ENCODE measurements at places on chromosomes 11 and 22.

DNA sequence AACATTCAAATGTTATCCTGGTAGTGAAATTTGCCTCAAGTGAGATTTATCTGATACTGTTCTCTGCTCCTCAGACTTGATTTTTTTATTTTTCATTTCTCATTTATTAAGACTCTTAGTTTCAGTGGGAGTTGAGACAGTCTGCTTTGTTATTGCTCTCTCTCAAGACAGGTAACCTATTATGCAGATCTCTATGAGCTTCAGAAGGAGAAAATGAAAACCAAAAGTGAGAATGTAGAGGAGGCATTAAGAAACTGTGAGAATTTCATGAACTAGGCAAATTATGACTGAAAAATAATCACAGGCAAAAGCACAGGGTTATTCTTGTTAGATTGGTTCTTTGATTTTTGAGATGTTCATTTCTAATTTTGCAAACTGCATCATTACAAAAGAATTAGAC is 290.0 kb upstream of the CHORDC1 start:
- no peak for DNase-seq

DNA sequence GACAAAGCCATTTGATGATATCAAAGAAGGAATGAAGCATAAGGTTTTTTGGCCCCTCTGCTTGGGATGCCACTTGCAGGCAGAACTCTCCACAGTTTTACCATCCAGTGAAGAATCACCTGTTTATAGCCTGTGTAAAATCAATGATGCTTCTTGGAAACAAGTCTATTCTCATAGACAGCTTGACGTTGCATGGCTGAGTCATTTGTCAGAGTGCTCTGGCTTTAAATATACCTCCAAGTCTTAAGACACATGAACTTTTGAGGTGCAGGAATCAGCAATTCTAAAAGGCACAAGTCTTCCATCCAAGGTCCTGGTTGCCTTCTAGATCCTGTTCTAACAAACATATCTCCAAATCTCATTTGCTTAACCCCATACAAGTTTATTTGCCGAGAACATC is 53.6 kb upstream of the KIRREL3 start:
- DNase-seq: no peak

GRCh38 chr11:2300936-2301630 is 635 bp downstream of the C11orf21 start:
- no peak for DNase-seq

DNA sequence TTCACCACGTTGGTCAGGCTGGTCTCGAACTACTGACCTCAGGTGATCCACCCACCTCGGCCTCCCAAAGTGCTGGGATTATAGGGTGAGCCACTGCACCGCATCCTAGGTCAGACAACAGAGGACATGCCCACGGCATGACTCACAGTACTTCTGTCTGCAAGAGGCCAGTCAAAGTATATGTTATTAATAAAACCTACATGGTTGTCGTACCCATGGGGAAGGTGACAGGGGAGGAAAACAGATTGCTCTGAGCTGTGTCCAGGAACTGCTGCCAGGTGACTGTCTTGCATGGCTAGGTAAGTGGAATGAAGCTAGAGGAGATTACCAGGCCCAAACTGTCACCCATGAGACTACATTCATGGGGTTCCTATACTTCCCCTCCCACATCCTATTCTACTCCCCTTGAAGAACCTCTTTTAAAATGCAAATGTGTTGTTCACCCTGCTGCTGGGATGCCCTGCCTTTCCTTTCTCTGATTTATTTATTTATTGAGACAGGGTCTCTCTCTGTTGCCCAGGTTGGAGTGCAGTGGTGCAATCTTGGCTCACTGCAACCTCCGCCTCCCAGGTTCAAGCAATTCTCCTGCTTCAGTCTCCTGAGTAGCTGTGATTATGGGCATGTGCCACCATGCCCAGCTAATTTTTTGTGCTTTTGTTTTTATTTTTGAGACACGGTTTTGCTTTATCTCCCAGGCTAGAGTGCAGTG is 2.0 kb upstream of the NLRX1 start:
- DNase-seq: peak; percentile 68

GRCh38 chr11:27472398-27473016 is at the start of gene LGR4:
Gene LGR4 (minus strand): TSS chr11:27472790. CDS start chr11:27472302, 488 bp downstream.
- peak; percentile 89 for DNase-seq

DNA sequence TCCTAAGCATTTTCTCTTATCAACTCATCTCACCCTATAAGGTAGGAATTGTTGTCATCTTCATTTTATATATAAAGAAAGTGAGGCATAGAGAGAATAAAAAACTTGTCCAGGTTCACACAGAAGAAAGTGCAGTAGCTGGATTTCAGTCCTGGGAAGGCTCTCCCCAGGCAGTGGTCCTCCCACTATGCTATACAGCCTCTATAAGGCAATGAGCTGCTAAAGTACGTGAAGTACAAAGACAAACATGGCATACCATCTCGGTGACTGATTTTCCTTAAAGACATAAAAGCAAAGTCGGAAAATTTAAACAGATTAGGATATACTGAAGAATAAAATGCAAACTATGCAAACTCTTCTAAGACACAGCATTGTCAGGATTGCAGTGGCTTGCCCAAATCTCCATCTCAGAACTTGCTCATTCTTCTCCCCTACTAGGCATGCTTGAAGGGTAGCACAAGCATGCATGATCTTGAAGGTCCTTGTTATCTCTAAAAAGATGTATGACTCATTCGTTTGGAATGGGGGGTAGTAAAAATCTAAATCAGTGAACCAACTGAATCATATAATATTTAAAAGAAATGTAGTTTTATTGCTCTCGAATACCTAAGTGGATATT is 97.8 kb upstream of the CSNK2A3 start:
- peak; percentile 28 for DNase-seq

GRCh38 chr11:12075822-12076821 is 34.3 kb upstream of the MICAL2 start:
- DNase-seq: peak; percentile 88
